ENCODE measurements at places on chromosomes 3 and 15. TPM values are rescaled to one million over a fixed set of nuclear protein-coding genes. Genes with fewer than 3 reads are reported as not detected.

Gene SEMA4B
- total RNA-seq = 3.2 TPM

Gene CLDN16
- 0.11 TPM for total RNA-seq

Gene GOLGA8T
- total RNA-seq = not detected

Gene STRIT1
- not detected for total RNA-seq

Gene SENP8
- 2.8 TPM for total RNA-seq

Gene SPRED1
- 34.0 TPM for total RNA-seq

Gene SLC12A8
- total RNA-seq = 12.0 TPM

Gene MAPKAPK3
- total RNA-seq = 72.1 TPM

Gene CYP1A2
- not detected for total RNA-seq

- no peak overlapping the region for H3K27ac ChIP-seq
- H3K36me3 ChIP-seq = no peaks in the 10 kb centered on the region
- no peak overlapping the region for H3K4me3 ChIP-seq
- 0 out of 2 replicates have a peak, but pooled peaks cover 13% of the 10 kb centered on the region for H3K27me3 ChIP-seq
- H3K4me1 ChIP-seq = no peaks in the 10 kb centered on the region
Measured at GRCh38 chr3:27880969-27881892, 159.1 kb upstream of the EOMES start.

DNA sequence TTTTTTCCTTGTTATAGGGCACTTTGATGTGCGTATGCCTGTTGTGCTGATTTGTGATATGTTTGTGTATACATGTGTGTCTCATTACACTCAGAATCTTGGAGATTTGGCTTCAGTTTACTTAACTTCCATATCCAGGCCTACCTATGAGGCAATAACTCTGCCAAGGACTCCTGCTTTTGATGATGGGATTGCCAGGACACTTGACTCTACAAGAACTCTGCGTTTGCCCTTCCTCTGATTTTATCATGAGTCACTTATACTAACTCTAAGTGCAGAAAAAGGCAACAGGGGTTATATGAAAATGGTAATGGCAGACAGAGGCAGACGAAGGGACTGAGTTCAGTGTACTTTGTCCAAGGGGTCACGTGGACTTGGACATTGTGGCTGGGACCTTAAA lies 33.6 kb downstream of the MCTP2 start:
- no peak overlapping the region for H3K4me3 ChIP-seq
- H3K4me1 ChIP-seq = peaks cover 13% of the 10 kb centered on the region
- H3K27me3 ChIP-seq = no peaks in the 10 kb centered on the region
- H3K36me3 ChIP-seq = no peaks in the 10 kb centered on the region
- peak; percentile 12 for DNase-seq
- H3K27ac ChIP-seq = no peak overlapping the region

GRCh38 chr15:69098771-69099170 lies 61.7 kb upstream of the GLCE start:
- H3K36me3 ChIP-seq = no peaks in the 10 kb centered on the region
- no peak overlapping the region for H3K27ac ChIP-seq
- H3K4me1 ChIP-seq = no peaks in the 10 kb centered on the region
- DNase-seq = no peak
- peaks cover 26% of the 10 kb centered on the region for H3K27me3 ChIP-seq

DNA sequence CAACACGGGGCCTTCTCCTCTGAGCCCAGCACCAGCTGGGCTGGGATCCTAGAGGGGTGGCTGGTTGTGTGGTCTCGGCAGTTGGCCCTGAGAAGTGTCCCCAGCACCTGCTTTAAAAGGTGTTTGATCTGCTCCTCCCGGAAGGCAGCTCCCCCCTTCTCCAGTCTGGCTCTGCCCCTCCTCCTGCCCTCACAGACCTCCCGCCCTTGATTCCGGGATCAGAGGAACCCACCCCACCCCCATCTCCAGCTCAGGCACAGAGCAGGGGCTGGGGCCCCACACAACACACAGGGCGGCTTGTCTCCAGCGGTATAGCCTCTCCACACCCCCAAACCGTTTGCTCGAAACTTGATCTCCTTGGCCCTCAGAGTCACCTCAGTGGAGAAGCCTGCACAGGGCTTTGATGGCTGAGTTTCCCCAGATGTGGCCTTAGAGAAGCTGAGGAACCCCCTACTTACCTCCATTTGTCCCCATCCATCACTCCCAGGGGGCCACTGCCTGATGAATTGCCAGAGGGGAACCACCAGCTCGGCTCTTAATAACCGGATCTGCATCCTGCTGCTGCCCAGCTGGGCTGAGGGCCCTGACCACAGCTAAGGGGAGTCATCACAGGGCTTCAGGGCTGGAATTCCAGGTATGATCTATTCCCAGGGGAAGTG lies 6.4 kb upstream of the STRA6 start:
- H3K27me3 ChIP-seq = no peaks in the 10 kb centered on the region
- H3K36me3 ChIP-seq = no peaks in the 10 kb centered on the region
- no peak overlapping the region for H3K4me3 ChIP-seq
- DNase-seq = no peak
- H3K4me1 ChIP-seq = peaks cover 14% of the 10 kb centered on the region

DNA sequence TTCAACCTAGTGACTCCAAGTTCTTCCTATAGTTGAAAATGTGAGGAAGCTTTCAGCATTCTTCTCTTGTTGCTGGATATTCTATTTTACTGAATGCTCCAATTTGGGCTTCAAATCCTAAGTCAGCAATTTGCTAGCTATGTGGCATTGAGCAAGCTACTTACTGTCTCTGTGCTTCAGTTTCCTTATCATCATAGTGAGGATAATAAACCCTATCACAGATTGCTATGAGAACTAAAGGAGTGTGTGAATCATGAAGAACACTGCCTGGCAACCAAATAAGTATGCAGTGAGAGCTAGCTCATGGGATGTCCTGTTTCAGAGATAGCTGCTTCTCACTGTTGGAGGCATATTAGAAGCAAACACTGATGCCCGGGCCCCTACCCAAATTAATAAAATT lies 163.8 kb upstream of the CDIN1 start:
- H3K27ac ChIP-seq = peak overlapping the region; percentile 35
- H3K4me1 ChIP-seq = peaks cover 7% of the 10 kb centered on the region
- H3K36me3 ChIP-seq = no peaks in the 10 kb centered on the region

DNA sequence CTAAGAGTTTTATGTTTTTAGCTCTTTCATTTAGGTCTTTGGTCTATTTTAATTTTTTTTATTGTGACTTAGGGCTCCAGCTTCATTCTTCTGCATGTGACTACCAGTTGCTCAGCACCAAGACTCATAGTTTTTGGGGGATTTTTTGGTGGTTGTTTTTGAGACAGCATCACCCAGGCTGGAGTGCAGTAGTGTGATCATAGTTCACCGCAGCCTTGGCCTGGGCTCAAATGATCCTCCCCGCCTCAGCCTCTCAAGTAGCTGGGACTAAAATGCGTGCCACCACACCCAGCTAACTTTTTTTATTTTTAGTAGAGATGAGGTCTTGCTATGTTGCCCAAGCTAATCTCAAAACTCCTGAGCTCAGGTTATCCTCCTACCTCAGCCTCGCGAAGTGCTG lies 19.4 kb downstream of the CDV3 start:
- no peaks in the 10 kb centered on the region for H3K27me3 ChIP-seq
- H3K4me3 ChIP-seq = no peak overlapping the region
- H3K36me3 ChIP-seq = peaks cover 22% of the 10 kb centered on the region

- H3K27me3 ChIP-seq = no peaks in the 10 kb centered on the region
- H3K4me1 ChIP-seq = no peaks in the 10 kb centered on the region
- no peak overlapping the region for H3K4me3 ChIP-seq
- no peak for DNase-seq
Measured at GRCh38 chr3:112121577-112122547, 11.2 kb downstream of the GCSAM start.

- no peak for DNase-seq
- H3K36me3 ChIP-seq = no peaks in the 10 kb centered on the region
- H3K27me3 ChIP-seq = no peaks in the 10 kb centered on the region
- H3K4me1 ChIP-seq = no peaks in the 10 kb centered on the region
- H3K27ac ChIP-seq = no peak overlapping the region
Measured at GRCh38 chr3:128863560-128863959, 15.9 kb upstream of the ACAD9 start.

DNA sequence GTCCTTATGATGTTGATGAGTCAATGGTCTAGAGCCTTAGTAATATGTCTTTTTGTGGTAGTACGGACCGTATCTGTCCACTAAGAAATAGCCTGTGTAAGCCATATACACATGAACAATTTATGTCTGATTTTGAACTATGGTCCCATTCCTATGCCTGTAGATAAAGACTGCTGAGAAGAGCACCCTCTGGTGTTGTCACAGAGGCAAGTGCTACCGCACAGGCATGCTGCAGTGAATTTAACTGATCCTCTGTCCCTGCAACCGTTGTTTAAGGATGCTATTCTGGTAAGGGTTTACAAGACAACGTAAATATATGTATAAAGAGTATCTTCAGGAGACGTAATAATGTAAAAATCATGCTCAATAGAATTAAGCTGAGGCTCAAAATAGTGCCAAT lies 170.7 kb downstream of the UBE3A start:
- no peak overlapping the region for H3K4me3 ChIP-seq
- DNase-seq = no peak
- H3K4me1 ChIP-seq = no peaks in the 10 kb centered on the region
- no peaks in the 10 kb centered on the region for H3K27me3 ChIP-seq
- no peak overlapping the region for H3K27ac ChIP-seq
- H3K36me3 ChIP-seq = no peaks in the 10 kb centered on the region

DNA sequence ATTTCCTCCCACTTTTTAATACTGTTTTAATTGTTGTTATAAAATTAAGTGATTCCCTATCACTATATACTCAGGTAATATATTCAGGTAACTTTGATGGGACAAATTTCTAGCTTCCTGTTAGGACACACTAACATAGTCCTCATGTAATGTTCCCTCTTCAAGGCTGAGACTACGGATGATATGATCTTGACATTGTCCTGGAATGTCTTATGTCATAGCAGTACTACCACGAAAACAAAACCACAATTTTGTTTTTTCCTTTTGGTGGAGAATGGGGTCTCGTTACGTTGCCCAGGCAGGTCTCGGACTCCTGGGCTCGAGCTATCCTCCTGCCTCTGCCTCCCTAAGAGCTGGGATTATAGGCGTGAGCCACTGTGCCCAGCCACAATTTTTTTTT lies 26.8 kb upstream of the IP6K2 start:
- no peaks in the 10 kb centered on the region for H3K4me1 ChIP-seq
- H3K27ac ChIP-seq = no peak overlapping the region
- H3K27me3 ChIP-seq = no peaks in the 10 kb centered on the region
- peaks cover 3% of the 10 kb centered on the region for H3K36me3 ChIP-seq
- H3K4me3 ChIP-seq = no peak overlapping the region
- no peak for DNase-seq

DNA sequence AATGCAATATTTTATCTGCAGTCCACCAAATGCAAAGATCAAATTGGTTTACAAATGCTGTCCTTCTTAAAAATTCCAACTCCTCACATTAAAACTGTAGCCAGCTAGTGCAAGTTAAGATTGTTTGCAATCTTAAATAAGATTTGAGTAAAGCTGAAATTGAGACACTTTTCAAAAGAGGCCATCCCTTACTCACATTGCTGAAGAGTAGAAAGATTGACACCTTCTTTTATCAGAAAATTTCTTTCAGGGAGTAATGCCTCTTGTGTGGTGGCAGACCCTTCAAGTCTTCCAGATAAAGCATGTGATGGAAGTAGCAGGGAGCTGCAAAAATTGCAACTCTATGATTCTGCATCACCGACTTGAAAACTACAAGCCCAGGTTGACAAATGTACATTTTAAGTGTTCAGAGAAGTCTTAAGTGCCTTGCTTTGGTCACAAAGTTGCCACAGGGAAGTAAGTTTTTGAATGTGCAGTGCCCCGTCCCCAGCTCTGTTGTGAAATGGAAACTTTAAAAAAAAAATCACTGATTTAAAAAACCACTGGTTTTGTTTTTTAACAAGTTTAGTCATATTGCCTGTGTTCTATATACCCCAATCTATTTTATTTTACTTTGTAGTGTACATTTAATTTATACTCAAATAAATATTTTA lies 12.6 kb downstream of the CD86 start:
- no peaks in the 10 kb centered on the region for H3K4me1 ChIP-seq
- H3K4me3 ChIP-seq = no peak overlapping the region
- H3K27ac ChIP-seq = no peak overlapping the region
- H3K36me3 ChIP-seq = no peaks in the 10 kb centered on the region
- no peak for DNase-seq

GRCh38 chr3:142857056-142857455 lies 31.8 kb downstream of the PCOLCE2 start:
- no peaks in the 10 kb centered on the region for H3K36me3 ChIP-seq
- no peak overlapping the region for H3K4me3 ChIP-seq
- no peaks in the 10 kb centered on the region for H3K27me3 ChIP-seq
- peak; percentile 22 for DNase-seq

- DNase-seq = no peak
- H3K4me3 ChIP-seq = no peak overlapping the region
- no peak overlapping the region for H3K27ac ChIP-seq
- no peaks in the 10 kb centered on the region for H3K36me3 ChIP-seq
- no peaks in the 10 kb centered on the region for H3K27me3 ChIP-seq
Measured at GRCh38 chr3:61053781-61054496, 197.3 kb downstream of the FHIT start.

DNA sequence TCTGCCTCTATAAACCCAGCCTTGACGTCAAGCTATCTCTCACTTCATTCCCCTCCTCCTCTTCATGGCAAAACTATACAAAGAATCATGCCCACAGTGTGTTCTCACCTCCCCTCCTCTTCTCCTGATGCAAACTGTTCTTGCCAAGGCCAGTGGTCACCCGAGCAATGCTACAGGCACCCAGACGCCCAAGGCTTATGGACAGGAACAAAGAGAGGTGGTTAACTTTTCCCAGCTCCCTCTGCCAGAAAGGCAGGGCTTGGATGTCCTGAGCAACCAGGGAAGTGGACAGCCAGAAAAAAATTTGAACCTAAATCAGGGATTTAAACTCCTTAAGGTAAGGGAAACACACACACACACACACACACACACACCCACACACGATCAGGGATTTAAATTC lies 5.1 kb downstream of the SLC41A3 start:
- H3K4me1 ChIP-seq = 0 out of 2 replicates have a peak, but pooled peaks cover 3% of the 10 kb centered on the region
- H3K27ac ChIP-seq = no peak overlapping the region
- no peak overlapping the region for H3K4me3 ChIP-seq
- DNase-seq = no peak
- H3K27me3 ChIP-seq = no peaks in the 10 kb centered on the region

DNA sequence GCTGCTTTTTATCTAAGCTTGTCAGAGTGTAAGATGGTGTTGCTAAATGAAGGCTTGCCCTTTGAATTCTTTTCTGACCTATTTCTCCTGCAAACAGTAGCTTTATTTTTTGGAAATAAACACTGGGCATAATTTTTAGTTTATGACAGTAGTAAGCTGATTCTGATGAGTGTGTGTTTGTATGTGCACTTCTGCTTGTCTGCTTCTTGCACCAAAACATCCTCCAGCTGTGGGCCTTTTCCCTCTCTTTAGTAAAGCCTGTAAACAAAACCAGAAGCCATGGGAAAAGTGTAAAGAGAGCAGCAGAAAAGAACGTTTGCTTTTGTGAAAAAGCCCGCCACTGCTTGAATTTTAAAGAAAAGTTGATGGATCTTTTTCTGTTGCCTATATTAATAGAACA lies 136.4 kb upstream of the IL12A start:
- H3K27me3 ChIP-seq = no peaks in the 10 kb centered on the region
- H3K4me3 ChIP-seq = peak overlapping the region; percentile 51
- no peak for DNase-seq
- H3K36me3 ChIP-seq = no peaks in the 10 kb centered on the region
- peaks cover 41% of the 10 kb centered on the region for H3K4me1 ChIP-seq

DNA sequence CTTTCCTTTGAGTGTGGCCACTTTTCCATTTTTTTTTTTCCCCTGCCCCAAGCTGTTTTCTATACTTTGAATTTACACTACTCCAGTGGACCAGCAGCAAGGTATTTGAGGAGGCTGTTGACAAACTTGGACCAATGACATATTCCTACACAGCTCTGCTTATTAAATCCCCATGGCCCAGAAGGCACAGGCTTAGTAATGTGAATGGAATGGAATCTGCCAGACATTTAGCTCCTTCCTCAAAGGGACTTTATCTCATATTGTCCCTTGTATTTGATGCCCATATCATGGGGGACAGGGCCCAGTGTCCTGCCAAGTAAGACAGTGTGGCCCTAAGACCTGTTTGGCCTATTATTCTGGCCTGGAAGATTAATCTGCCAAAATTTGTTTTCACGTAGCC lies 107.5 kb downstream of the CHCHD6 start:
- H3K36me3 ChIP-seq = no peaks in the 10 kb centered on the region
- H3K4me1 ChIP-seq = peaks cover 17% of the 10 kb centered on the region
- H3K4me3 ChIP-seq = no peak overlapping the region
- no peak overlapping the region for H3K27ac ChIP-seq
